ENCODE measurements at places on chromosomes 5 and 9.

DNA sequence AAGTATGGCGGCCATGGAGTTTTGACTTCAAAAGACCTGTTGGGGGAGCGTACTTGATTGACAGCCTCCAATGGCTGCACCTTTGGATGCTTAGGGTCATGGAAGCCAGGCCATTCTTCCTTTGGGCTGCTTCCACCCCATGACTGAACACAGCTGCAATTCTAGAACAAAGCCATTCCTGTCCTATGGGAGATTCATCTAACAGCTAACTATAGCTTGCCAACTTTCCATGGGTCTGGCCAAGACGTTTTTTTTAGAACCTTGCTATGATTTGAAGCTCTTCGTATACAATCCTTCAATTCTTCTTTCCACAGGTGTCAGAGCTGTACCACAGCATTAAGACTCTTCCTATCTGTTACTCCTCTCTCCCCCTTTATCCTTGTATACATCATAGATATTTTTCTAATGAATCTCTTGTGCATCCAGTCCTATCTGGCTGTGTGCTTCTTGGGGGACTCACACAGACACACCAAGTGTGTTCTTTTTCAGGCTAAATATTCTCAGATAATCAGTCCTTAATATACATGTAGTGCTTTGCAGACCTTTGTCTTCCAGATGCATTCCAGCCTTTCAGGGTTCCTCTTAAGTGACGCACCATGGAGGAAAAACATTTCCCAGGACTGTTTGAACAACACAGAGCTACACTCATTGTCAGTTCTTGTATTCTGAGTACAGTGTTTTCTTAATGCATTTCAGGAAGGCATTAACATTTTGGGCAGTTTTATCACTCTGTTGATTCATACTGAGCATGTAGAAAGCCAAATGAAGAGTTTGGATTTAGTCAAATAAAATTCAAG lies 198.9 kb downstream of the TAF11L14 start:
- DNase-seq = peak; percentile 40

DNA sequence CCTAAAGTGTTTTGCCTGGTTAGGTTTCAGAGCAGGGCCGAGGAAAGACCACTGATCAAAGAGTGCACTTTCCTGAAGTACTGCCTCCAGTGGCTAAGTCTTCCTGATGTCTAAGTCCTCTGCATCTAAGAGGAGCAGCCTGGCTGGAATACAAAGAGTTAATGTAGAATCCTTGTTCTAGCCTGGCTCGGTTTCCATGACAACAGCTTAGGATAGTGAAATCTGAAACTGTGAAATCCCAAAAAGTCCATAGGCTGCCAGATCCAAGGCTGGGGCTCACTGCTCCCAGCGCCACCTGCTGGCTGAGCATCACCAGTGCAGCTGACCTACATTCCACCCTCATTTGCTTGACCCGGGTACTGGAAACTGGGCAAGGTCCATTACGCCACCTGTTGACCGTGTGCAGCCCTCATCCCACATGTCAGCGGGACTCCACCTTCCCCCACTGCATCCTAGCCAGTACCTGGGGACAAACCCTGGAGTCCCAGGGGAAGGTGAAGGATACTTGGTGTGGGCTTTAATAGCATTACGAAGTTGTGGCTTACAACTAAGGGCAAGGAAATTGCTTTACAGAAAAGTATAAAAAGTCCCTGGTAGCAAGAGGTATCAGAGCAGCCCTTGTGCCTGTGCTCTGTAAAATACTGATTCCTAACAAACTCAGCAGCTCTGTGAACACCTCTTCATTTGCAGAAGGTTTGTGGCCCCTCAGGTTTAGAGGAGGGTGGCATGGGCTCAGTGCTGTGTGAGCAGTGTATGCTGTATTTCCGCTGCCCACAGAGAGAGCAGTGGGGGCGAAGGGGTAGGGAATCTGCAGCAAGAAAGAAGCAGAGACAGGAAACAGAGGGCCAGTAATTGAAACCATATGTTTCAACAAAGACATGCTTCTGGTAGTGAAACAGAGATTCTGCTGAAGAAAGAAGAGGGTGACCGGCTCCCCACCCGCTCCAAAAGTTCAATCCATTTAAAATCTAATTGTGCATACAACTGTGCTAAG lies 36.0 kb downstream of the PCDHGC5 start:
- peak; percentile 98 for DNase-seq

DNA sequence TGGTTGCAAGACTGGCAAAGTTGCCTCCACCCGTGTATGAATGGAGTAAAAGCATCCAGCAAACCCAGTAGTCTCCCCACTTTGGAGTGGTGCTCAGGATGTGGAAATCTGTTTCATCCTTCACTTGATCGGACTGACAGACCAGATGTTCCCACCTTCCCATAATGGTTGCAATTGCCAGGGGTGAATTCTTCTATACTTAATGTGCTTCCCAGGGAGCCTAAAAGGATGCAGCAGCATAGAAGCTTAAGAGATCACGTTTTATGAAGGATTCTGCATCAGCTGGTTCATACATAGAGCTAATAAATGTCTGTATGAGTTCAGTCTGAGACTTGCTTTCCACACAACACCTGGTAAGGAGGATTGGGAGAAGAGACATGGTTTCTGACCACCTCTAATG lies 198.8 kb upstream of the S1PR3 start:
- DNase-seq = no peak

DNA sequence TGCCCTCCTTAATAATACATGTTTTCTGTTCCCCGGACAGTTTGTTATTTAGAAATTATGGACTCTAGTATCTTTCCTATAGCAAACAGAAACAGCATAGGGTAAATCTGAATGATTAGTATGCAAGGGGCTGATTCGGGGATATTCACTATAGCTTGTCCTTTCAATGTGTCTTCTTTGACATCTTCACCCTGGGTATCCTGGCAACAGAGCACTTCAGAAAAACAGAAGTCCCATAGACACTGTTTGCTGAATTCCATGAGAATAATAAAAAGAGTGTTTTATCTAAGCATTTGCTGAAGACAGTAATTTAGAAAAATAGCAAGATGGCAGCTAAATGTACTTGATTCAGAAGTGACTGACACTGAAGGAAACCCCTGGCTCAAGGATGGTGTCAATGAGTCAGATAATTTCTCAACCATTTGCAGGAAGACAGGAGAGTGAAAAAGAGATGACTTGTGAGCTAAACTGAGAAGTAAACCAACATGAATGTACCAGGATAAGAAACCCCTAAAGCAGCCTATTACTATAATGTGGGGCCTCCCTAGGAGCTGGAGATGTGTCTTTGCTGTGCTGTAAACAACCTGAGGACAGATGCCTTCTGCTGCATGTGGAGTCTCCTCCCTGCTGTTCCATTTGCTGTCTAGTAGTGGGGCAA lies 246.2 kb downstream of the MAN2A1 start:
- no peak for DNase-seq

DNA sequence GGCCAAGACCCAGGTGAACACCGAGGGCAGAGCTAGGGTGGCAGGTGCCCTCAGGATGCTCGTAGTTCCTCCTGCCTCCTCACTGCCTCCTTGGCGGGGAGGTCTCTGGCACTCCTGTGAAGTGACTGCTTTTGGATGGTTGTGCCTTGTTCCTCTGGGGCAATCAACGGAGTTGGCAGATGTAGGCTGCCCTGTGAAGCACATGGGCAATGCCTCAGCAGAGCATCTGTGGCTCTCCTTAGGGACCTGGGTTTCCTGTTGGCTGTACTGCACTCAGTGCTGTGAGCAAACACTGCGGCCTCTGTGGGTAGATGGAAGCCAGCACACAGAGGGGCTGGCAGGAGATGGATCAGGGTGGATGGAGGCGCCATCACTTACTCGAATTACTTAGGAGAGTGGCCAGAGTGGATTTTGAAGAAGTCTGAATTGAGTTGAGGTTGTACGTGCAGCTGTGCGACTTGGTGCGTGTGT lies 71.4 kb upstream of the COL5A1 start:
- no peak for DNase-seq

GRCh38 chr5:71957292-71957898 lies 149.9 kb upstream of the MAP1B start:
- DNase-seq = no peak

GRCh38 chr5:149794487-149794971 lies 64.4 kb downstream of the PPARGC1B start:
- DNase-seq = no peak

DNA sequence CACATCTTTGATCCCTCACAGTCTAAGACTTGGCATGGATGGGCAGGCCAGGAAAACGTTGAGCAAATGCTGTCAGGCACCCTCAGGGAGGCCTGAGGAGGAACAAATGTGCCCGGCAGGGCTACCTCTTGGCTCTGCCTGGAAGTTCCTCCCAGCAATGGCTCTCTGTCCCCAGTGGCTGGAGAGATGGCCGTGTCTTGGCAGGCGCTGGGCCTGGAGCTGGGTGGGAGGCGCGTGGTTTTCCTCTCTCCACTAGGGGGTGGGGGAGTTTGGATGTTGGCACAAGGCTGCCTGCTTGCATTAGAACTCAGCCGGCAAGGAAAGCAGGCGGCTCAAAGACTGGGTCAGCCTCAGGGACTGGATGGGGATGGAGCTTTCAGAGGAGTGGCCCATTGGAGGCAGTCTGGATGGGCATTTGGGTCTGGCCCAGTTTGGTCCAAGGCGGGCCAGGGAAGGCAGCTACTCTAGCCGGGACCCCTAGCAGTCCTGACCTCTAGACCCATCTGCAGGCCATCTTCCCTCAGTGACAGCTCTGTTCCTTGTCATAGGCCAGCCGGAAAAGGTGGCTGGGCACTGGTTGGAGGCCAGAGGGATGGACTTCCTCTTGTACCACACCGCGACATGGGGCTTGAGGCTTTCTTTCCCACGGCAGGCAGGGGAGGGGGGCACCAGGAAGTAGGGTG lies 68.2 kb upstream of the STC2 start:
- peak; percentile 15 for DNase-seq

GRCh38 chr5:120465436-120465961 lies 1.4 kb downstream of the PRR16 start:
- DNase-seq = peak; percentile 73

DNA sequence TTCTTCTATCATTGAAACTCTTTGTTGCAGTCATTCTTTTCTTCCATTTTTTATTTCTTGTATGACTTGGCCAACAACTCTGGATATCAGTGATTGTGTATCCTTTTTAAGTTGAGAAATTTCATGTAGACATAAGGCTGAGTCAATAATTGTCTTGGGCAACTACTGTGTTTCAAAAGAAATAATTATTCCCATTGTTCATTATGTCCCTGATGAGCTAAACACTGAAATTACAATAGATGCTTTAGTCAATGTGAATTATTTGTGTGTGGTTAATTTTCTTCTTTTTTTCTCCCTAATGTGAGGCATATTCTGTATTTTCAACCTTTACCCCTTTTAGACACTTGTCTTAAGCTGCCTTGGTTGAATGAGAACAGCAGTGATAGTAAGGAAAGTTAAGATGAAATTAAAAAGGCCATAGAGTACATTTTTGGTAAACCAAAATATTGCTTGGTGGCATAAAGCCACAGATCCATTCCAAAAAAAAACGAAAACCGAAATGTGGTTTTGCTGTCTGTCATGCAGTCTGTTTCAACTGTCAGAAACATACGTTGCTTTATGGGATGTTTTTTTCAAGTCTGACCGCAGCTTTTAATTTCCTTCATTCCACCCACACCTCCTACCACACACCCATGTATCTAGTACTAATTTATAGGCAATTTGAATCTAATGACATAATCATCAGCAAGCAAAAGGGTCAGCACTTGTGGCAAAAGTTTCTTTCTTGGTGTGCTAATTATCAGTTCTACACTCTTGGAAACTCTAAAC lies 21.1 kb downstream of the TLE4 start:
- peak; percentile 18 for DNase-seq

DNA sequence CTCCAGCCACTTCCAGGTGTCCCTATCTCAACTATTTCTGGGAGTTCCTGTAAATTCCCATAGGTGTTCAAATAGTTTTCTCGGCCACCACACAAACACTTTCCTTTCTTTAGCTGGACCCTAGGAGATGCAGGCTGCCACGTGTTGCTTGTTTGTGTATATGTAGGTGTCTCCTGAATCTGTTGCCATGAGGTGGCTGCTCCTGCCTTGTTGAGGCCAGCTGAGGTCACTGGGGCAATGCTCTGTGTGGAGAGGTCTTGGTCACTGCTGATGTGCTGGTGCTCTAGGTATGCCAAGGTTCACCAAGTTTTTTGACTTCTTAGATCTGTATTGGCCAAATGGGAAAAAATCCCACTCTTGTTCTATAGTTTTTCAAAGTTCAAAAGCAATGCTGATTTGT lies 132.5 kb upstream of the CHD1 start:
- no peak for DNase-seq

DNA sequence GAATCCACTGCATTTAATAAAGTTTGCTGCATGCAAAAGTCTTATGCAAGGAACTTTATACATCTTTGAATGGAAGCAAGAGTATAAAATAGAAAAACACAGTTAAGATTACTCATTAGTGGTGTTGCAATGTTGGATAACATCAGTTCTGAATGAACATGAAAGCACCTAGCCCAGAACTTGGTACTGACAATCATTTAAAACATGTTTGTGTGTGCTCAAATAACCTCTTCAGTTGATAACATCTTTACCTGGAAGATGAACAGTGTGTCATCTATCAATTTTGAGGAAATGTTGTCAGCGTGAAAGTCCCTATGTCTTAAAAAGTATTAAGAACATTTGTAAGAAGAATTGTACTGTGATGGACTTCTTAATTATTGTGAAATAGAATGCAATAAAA lies 370.4 kb upstream of the GRAMD2B start:
- DNase-seq = no peak

DNA sequence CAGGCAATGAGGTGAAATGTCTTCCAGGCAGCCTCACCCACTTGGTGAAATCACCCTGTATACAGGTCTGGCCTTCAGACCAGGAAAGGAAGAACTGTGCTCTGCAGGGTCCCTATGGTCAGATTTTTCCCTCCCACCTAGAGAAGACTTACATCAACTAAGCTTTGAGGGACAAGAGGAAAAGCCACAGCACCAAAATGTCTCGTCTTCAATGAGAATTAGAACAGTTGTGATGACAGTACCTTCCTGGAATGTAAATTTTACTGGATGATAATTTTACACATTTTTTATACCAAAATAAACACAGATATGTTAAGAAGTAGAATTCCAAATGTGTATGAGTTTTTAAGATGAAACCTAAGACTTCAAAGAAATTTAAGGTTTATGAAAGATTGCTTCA lies 283.9 kb downstream of the SPOCK1 start:
- peak; percentile 24 for DNase-seq

- DNase-seq = no peak
Measured at GRCh38 chr9:108283696-108284095, 572.1 kb downstream of the ACTL7B start.

DNA sequence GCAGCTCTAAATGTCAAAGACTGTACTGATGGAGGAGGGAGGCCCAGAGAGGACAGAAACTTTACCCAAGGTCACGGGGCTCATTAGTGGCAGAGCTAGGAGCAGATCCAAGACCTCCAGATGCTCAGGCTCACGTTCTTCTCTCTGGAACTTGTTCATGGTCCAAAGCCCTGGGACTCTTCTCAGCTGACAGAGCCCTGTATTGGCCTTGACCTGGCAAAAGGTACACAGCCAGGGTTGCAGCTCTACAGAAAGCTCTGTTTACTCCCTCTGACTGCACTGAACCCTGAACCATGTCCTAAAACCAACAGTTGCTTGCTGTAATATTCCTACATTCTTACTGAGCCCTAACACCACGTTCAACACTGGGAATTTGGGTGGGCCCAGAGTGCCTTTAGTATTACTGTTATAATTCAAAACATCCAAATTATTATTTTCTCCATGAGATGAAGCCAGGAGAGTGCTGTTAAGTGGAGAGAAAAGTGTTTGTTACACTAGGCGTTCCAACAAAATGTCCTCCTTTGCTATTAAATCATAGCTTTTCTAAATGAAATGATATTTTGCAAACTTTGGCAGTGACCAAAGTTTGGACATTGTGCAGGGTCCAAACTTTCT lies 602.4 kb upstream of the CLINT1 start:
- no peak for DNase-seq
